Activated gamma-delta T cell treated with Interleukin-2 at 50 U/mL for 16 hours (primary cell): ENCODE measurements at places on chromosomes 2 and 18.

GRCh38 chr18:47983946-47984345, 53.5 kb upstream of the SMAD2 start:
- no peak for DNase-seq

DNA sequence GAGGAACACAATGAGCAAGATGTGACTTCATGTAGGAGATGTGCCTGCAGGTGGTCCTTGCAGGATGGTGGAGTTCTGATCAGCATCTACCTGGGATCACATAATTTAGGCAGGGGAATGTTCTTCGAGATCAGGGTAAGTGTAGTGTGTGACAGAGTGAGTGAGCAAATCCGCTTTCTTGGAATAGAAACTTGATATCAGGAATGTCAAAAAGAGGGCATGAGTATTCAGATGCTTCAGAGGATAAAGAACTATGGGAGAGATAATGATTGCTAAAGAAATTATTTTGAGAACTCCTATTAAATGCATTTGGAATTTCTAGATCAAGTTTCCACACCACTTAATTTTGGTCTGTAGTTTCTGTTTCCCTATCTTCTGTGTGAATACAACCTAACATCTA, 463.6 kb upstream of the SLC14A2 start:
- no peak for DNase-seq

DNA sequence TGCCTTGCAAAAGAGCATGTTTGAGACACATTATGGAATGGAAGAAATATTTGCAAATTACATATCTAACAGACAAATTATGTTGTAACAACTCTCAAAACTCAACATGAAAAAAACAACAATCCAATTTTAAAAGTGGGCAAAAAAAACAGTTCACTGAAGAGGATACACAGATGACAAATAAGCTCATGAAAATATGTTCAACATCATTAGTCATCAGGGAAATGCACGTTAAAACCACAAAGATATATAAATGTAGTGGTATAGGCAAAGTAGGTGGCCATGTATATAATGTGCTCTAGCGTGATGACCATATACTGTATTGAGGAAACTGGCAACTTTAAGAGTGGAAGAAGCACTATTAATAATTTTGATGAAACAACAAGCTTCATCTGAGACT, 220.1 kb downstream of the IRS1 start:
- DNase-seq: no peak

GRCh38 chr18:56245866-56246580, 392.4 kb downstream of the TXNL1 start:
- no peak for DNase-seq

- DNase-seq: no peak
Observed at GRCh38 chr2:186629250-186629996, 39.6 kb downstream of the ITGAV start.

DNA sequence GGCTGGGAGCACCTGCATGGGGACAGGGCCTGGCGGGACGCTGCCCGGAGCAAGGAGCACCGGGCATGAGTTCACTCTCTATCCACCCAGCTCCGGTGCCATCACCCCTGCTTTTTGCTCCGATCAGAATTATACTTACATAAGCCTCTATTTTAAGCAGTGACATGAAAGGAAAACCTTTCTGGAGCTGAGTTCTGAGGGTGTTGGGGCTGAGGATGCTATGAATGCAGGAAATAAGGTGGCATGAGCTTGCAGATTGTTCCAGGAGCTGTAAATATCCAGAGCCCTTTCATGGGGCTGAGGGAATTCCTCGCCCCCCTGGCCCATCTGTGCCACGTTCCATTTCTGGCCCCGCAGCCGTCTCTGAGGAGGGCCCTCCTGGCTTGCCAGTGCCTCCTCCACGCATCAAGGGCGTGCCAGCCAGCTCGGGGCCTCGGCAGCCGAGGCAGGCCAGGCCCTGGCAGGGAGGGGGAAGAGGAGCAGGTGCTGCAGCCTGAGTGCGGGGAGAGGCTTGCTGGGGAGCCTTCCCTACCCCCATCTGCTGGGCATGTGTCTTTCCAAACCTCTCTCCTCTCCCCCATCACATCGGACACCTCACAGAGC, 91.7 kb upstream of the MCFD2 start:
- no peak for DNase-seq

GRCh38 chr18:44636241-44636640, 44.4 kb upstream of the SETBP1 start:
- no peak for DNase-seq

DNA sequence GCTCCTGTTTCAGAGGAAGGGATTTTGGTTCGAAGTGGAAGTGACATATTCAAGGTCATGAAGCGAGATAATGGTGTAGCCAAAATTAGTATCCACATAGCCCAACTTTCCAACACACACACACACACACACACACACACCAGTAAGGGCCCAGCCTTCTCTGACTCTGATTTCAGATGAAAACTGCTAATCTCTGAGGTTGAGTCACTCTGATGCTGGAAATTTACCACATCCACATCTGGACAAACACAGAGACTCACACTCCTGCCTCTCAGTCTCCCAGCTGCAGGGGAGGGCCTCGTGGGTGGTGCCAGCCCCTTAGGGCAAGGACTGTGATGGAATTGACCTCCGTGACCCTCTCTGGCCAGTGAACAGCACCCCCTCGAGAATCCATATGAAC, 29.0 kb upstream of the SLC35F6 start:
- no peak for DNase-seq
